Right ventricle myocardium superior (tissue), 1 donor: ENCODE measurements at places on chromosomes 5 and 9. TPM values are rescaled to one million over a fixed set of nuclear protein-coding genes. Genes with fewer than 3 reads are reported as not detected.
A peak's percentile ranks its signal among the peaks of the same experiment; 100 is the strongest.

GPR151 gene
- total RNA-seq: not detected

DNA sequence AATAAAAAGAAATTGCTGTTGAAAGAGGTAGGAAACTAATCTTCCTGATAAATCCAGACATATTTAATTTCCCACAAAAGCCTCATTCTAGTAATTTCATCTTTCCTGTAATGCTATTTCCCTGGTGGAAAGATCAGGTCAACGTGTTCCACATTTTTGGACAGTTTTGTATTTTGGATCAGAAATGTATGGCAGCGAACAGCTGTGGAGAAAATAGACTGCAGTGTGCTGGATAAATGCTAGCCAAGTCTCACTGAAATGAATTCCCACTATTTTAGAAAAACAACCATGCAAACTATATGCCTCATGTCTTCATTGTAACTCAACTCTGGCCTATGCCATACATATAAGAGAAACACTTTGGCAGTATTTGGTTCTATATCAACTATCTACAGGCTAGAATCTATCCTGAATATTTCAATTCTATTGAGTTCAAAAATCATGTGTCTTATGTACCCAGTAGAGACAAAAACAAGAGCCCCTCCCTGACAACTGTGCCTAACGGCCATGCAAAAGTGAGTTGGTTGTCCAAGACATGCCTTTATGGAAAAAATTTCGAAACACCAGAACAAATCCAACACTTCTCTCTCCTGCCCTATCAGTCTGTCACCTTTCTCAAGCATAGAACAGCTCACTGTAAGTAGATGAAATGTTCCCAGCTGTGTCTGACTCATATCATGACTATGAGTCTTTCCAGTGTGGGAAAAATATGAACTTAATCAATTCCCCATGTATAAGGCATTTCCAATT lies 191.3 kb upstream of the NREP start:
- no peak for DNase-seq

DAP gene
- 13.6 TPM for total RNA-seq

DNA sequence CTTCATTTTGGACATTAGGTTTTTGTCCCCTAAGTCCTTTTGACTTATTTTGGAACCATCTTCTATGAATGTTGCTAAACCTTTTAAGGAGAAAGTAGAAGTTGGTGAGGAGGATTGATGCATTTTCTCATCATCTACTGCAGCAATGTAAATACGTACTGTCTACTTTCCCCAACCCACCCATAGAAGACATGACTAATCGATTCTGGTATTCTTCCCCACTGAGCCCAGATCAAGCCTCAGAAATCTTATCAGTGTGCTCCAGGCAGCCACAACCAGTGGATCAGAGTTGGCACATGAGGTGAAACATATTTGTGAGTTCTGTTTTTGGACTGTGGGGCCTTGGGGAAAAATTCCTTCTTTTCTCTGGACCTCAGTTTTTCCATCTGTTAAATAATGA lies 57.7 kb downstream of the FGF18 start:
- DNase-seq: no peak

GFI1B gene
- not detected for total RNA-seq

DNA sequence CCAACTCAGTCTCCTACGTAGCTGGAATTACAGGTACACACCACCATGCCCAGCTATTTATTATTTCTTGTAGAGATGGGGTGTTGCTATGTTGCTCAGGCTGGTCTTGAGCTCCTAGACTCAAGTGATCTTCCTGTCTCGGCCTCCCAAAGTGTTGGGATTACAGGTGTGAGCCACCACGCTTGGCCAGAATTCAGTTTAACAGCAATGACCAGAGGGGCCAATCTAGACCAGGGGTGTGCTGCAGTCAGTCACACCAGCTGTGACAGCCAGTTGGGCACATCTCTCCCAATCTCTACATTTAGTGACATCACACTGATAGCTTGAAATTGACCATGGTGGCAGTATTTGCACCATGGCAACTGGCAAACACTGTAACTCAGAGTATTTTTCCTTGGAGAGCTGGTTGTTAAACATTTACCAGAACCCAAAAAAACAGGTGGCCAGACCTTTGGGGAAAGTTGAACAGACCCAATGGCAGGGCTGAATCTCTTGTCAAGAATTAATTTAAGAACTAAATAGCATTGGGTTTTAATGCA lies 67.7 kb upstream of the UBTD2 start:
- no peak for DNase-seq

DNA sequence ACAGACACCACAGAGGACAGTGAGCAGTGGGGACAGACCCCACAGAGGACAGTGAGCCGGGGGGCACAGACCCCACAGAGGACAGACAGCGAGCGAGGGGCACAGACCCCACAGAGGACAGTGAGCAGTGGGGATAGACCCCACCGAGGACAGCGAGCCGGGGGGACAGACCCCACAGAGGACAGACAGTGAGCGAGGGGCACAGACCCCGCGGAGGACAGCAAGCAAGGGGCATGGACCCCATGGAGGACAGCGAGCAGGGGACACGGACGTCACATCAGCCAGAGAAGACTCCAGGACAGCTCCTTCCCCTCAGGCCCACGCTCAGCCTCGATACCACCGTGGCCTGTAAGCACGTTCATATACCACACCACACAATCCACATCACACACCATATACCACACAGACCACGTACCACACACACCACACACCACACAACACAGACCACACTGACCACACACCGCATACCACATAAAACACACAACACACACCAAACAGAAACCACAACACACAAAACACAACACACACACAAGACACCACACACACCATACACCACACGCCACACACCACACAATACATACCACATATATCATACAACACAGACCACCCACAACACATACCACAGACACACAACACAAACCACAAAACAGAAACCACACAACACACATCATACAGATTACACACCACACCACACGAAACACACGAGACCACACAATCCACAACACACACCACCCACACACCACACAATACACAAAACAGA lies 5.2 kb upstream of the ZDHHC11 start:
- no peak for DNase-seq

- no peak for DNase-seq
Measured at GRCh38 chr5:133779828-133780475, 167.6 kb upstream of the FSTL4 start.

RIOK2 gene
- 21.0 TPM for total RNA-seq

GRIN3A gene
- total RNA-seq: 0.81 TPM

GRCh38 chr9:96450613-96451528 lies 902 bp downstream of the HABP4 start:
- no peak for DNase-seq

DNA sequence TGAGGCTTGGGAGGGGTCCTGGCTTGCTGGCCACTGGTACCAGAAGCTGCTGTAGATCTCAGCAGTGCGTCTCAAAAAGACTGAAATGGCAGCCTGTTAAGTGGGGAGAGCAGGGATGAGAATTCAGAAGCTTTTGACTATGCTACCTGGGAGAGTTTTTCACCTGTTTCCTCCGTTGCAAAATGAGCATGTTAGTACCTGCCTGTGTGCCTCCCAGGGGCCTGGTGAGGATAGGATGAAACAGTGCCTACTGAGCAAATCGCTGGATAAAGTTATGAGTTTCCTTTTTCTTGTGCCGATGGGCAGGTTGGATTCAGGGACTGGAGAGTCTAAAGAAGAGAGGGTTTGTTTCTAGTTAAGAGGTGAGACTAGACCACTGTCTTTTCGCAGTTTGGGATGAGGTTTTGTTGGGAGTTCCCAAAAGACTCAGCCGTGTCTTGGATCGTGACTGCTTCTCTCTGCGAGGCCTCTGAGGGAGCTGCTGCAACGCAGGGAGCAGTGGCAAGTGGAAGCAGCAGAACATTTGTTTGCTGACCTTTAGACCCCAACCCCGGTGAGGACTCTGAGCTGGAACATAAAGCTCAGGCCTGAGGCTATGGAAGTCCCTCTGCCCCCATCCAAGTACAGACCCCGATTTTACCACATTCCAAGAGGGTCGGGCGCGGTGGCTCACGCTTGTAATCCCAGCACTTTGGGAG lies 1.4 kb downstream of the RALGPS1 start:
- DNase-seq: no peak

DNA sequence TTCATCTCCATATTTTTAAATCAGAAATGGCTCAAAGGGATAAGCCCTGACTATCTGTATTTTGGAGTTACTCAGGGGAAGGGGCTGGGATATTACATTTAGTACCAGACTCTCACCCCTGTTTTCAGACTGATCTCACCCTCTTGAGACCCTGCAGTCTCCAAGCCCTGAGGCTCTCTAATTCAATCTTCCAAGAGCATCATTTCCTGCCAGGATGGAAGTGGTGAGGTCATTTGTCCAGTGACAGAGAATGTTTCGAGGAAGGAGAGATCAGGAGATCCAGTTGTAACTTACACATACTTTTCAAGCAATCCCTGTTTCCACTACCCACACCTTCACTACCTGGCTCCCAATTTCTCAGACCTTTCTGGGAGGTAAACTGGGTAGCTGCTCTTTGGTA lies 295.5 kb upstream of the EFNA5 start:
- no peak for DNase-seq

- peak; percentile 9 for DNase-seq
Measured at GRCh38 chr5:1784197-1785050, 15.2 kb downstream of the MRPL36 start.

- no peak for DNase-seq
Measured at GRCh38 chr5:155655569-155655968, 642.0 kb downstream of the KIF4B start.

- DNase-seq: no peak
Measured at GRCh38 chr9:36967997-36968396, 66.1 kb downstream of the PAX5 start.

TLX3 gene
- not detected for total RNA-seq

- DNase-seq: no peak
Measured at GRCh38 chr9:8030095-8030494, 230.5 kb upstream of the DMAC1 start.

DNA sequence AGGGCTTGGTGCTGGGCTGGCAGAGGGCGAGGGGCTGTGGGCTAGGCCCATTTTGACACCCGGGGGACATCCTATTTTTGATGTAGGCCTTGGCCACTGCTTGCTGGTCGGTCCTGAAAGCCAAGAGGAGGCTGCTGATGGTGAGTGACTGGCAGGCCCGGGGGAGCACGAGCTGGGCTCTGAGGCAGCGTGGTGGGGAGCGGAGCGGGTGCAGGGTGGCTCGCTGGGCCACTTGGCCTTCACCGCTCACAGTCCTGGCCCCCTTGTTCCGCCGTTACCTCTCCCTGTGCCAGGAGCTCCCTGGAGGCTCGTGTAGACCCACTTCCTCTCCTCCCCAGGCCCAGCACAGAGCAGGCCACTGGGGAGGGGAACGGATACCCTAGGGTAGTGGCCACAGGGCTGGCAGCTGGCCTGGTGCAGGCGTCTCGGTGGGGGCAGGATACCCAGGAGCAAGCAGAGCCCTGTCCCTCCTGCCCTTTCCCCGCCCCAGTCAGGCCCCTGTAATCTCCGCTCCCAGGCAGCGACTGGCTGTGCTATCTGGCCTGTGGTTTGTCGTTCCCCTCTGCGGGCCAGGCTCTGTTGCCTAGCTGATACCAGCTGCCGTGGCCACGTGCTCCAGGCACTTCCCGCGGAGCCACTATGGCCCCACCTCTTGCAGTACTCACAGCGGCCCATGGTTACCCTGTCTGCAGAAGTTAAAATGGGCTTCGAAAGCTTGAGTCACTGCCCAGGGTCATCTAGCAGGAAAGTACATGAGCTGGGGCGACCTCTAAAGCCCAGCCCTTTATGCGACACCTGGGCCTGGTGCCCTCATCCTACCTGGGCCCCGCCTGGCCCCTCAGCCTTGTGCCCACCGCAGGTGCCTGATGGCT lies 11.7 kb upstream of the DOLPP1 start:
- DNase-seq: peak; percentile 88
